SHP77 treated with DMSO at 0.1 percent for 48 hours (cell line): ENCODE measurements at places on chromosomes 1 and 21.
A peak's percentile ranks its signal among the peaks of the same experiment; 100 is the strongest.

- no peak for DNase-seq
Measured at GRCh38 chr1:202588503-202589189, 121.6 kb downstream of the SYT2 start.

GRCh38 chr1:31248276-31248675, 8.6 kb upstream of the NKAIN1 start:
- DNase-seq = no peak

DNA sequence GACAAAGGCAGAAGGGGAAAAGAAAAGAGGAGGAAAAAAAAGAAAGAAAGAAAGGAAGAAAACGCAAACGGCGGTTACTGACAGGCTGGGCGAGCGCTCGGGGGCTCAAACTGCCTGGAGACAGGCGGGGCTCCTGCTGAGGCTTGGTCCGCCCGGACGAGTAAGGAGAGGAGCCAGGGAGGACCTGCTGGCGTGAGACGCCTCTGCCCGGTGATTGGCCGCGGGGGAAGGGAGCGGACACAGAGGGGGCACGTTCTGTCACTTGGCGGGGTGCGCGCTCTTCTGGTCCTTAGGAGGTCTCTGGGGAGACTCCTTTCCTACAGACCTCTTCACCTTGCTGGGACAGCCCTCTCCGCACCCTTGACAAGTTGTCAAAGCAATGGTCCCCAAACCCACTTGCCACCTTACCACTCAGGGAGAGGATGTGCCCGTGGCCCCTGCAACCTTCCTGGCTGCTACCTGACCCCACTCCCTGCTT, 791 bp upstream of the PIK3R3 start:
- no peak for DNase-seq

DNA sequence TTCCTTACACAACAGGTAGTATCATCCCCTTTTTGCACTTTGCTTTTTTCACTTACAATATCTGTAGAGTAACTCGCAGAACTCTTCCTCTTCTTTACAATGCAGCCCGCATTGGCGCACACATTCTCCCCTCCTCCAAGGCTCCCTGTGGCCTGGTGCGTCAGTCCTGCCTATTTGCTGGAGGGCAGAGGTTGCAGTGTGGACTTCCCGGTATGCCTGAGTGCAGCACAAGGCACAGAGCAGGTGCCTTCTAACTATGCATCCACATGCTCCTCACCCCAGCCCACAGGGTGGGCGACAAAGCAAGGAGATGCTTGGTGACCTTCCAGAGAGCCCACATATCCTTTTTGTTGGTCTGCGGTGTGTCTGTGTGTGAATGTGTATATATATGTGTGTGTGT, 53.3 kb downstream of the ARHGEF11 start:
- DNase-seq = no peak

DNA sequence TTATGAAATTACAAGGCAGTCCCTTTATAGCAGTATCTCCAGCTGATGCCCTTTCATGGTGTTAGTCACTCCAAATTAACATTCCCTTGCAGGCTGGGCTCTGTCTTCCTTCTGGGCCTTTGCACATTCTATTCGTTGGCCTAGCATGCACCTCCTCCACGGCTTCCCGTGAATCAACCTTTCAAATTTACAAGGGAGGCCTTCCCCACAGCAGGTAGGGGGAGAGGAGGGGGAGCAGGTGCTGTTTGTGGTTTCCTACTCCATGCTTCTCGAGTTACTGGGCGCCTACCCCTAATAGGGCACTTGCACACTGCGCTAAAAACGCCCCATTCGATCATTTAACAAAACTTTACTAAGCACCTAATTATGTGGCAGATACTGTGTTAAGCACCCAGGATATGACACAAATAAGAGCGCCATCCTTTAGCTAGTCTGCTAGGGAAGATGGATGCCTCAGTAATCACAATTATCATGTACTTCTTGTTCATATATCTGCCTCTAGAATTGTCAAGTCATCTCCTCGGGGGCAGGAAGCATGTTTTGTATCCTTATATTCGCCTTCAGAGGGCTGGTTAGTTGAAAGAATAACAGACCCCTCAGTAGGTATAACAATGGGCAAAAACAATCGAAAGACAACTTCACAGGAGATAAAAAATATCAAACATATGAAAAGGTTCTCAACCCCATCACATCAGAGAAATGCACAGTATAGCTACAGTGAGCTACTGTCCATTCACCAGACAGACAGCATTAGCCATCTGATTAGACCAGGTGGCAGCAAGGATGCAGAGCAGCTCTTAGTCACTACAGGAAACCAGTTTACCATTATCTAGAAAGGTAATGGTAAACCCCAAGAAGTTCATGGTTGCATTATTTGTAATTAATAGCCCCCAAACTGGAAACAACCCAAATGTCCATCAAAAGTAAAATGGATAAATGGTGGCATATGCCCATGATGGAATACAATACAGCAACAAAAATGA, 1.7 kb upstream of the ADAR start:
- DNase-seq = no peak

DNA sequence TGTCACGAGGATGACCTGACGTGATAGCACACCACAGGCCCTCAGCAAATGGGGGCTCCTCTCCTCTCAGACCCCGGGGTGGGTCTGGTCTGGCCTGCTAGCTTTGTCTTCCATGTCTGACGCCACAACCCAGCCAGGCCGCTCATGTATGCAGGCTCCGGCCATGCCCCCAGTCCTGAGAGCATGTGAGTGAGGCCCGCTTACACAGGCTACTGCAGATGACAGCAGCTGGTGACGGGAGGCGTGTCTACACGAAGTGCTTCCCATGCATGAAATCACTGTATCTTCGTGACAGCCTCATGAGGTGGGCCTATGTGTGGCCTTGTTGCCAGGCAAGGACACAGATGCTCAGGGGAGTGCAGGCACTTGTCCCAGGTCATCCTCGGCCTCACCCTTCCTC, 16.4 kb downstream of the WNT4 start:
- no peak for DNase-seq

DNA sequence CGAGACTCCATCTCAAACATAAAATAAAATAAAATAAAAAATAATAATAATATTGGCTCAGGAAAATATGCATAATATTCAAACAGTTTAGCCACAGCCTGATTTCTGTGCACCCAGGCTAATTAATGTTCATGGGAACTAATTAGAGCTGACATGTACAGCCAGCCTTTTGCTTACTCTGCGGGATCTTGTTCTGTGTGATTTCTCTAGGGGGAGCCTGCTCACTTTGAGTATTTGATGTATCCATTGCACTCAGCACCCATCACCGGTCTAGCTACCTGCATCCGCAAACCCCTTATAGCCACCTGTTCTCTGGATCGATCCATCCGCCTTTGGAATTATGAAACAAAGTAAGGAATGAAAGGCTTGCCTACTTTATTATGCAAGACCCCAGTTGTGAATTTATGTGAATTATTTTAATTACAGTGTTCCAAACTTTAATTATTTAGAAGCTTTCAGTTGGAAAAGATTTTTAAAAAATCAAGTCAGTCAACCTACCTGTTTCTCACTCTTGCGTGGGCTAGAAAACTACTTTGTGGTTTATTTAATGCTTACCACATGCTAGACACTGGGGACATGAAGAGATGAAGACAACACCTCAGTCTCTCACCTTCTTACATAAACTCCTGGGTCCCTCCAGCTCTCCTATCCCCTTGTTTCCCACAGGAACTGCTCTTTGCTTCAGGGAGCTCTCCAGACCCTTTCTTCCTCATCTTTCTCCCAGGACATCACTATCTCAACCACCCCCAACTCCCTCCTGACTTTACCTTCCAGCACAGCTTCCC, 25.4 kb downstream of the CFAP57 start:
- no peak for DNase-seq

- DNase-seq = no peak
Measured at GRCh38 chr1:65512967-65513780, 92.7 kb downstream of the LEPR start.

DNA sequence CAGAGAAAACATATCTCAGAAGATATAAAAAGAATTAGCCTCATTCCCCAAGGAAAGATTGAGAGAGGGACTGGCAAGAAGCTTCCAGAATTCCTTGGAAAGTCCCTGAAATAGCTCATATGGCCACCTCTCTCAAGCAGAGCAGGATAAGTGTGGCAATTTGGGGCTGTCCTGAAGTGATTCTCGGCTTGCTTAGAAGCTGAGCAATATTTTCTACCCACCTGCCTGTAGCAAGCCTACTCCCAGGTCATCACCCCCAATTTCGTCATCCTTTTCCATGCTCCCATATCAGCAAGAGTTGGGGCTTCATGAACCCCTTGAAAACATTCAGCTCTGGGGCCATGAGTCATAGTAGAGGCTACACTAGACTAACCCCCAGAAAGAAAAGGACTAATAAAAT, 131.5 kb downstream of the PLPP3 start:
- no peak for DNase-seq

GRCh38 chr1:74681001-74681400, 7.4 kb upstream of the ERICH3 start:
- no peak for DNase-seq

DNA sequence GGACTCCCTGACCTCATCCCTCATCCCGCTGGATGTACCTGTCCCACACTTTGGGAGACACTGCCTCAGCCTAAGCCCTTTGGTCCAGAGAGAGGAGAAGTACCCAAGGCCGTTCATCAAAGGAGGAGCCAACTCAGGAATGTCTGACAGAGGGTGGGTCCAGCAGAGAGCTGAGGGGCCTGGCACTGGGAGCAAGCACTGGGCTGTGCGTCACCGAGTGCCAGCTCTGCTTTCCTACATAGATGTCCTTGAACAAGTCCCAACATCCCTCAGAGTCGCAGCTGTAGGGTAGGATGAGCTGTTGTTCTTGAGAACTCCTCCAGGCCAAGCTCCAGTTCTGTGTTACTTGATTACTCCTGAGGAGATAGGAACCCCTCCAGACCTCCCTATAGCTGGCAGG, 68.8 kb upstream of the ACOT11 start:
- DNase-seq = no peak

DNA sequence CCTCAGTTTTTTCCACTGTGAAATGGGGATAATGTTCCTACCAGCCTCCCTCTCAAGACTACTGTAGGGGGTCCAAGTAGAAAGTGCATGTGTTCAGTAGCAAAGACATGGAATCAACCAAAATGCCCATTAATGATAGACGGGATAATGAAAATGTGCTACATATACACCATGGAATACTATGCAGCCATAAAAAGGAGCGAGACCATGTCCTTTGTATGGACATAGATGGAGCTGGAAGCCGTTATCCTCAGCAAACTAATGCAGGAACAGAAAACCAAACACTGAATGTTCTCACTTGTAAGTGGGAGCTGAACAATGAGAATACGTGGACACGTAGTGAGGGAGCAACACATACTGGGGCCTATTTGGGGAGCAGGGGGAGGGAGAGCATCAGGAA, 6.1 kb upstream of the ZNF362 start:
- DNase-seq = no peak

DNA sequence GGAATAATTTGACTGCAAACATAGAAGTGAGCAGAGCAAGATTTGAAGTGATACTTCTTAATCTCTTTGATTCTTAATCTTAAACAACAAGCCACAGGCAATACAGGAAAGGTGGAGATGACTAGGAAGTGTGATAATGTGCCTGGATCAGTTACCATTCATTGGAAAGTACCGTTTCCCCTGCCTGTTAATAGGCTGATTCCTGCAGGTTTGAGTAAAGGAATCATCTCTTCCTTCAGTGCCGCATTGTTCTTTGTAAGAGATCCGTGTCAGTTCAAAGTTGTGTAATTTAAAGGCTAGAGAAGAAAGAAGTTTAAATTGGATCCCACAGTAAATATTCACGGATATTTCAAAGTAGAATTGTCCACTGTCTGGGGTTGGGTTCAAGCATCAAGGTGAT, 43.5 kb upstream of the BCL10 start:
- no peak for DNase-seq

DNA sequence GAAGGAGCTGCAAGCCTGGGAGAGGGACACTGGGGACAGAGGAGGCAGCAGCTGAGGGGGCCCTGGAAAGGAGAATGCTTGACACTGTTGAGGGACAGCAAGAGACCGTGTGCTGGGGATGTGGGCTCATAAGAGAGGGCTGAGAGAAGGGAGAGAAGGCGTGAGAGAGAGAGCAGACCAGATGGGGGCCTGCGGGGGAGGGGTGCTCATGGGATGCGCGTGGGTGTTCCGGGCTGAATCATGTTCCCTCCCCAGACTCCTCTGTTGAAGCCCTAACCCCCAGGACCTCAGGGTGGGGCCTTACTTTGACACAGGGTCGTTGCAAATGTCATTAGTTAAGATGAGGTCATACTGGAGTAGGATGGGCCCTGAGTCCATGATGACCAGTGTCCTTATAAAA, 40.8 kb downstream of the NTPCR start:
- no peak for DNase-seq

GRCh38 chr1:12565094-12565965, 52.7 kb downstream of the DHRS3 start:
- DNase-seq = no peak

DNA sequence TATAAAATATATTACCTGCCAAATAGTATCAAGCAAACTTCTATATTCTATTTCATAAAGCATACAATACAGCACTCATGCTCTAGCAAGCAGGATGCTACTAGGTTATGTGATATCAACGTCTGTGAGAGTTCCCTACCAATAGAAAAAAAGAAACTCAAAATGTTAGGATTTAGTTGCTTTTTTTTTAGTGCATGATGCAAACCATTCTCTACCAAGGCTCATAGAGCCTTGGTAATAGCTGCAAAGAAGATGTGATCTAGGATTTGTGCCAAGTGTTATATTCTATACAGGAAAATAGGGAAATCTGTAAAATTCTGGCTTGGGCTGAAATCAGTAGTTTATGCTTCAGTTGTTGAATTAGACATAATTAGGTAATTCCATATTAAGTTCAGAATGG, 394.4 kb downstream of the DSCAM start:
- DNase-seq = no peak

GRCh38 chr21:17387030-17387617, 125.7 kb upstream of the CXADR start:
- DNase-seq = no peak

GRCh38 chr1:226912587-226913176, 27.4 kb upstream of the COQ8A start:
- DNase-seq = peak; percentile 59

GRCh38 chr1:29668551-29669157, 432.3 kb downstream of the PTPRU start:
- DNase-seq = no peak

- DNase-seq = no peak
Measured at GRCh38 chr1:76763738-76764137, 103.5 kb upstream of the ST6GALNAC5 start.

- no peak for DNase-seq
Measured at GRCh38 chr1:35622510-35623178, 18.7 kb downstream of the PSMB2 start.

GRCh38 chr1:75014250-75014649, 119.9 kb upstream of the LHX8 start:
- no peak for DNase-seq
